Stimulated activated effector memory CD8-positive, alpha-beta T cell treated with anti-CD3 and anti-CD28 coated beads, Interleukin-12 subunit alpha, Interleukin-12 subunit beta, amount 100 ng/mL, for 72 hours (primary cell): ENCODE measurements at places on chromosomes 4 and X.

DNA sequence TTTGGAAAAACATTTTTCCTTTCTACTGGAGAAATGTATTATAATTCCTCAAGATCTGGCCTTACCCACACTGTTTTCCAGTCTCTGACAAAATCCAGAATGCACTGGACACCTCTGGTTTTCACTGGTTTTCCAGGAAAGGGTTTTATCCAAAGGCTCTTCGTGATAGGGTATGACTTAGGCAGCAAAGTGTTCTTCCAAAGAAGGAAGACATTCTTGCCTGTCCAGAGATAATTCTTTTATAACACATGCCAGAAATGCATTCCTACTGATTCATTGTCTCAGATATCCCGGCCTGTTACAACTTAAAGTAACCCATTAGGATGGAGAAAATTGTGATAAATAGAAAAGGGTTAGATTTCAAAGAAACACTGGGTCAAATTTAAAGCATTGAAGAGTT lies 2343.1 kb downstream of the PCDH7 start:
- DNase-seq, result no peak

DNA sequence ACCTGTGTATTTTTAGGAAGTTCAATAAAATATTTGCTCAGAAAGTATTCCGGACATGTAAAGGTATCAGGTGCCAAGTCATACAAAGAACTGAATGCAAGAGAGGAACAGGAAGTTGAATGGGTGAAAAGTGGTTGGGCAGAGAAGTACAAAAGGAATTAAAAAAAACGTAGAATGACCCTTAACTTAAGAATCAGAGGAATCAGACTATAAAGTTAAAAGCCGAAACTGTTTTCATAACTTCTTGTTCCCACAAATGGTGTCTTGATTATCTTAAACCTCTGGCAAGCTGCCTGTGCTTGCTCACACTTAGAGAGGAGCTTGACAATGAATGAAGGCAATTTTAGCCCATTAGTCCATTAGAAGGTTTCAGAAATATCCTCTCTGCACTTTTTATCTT lies 81.6 kb upstream of the HHIP start:
- no peak for DNase-seq

- no peak for DNase-seq
Observed at GRCh38 chrX:85243761-85244449, at the start of the genes SATL1 and ZNF711. SATL1 (minus strand) TSS chrX:85243779; CDS start chrX:85108968, 134,811 bp downstream. ZNF711 (plus strand) TSS chrX:85243991; CDS start chrX:85247573, 3,582 bp downstream.

DNA sequence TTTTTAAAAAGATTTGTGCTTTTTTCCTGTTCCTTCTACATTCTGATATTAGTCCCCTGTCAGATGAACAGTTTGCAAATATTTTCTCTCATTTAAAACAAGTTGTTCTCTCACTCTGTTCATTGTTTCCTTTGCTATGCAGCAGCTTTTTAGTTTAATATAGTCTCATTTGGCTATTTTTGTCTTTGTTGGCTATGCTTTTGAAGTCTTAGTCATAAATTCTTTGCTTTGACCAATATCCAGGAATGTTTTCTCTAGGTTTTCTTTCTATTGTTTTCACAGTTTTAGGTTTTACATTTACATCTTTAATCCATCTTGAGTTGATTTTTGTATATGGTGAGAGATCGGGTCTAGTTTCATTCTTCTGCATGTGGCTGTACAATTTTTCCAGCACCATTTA lies 136.8 kb downstream of the TET2 start:
- DNase-seq, result no peak

- DNase-seq, result no peak
Observed at GRCh38 chr4:166585491-166585890, 648.8 kb downstream of the SPOCK3 start.

DNA sequence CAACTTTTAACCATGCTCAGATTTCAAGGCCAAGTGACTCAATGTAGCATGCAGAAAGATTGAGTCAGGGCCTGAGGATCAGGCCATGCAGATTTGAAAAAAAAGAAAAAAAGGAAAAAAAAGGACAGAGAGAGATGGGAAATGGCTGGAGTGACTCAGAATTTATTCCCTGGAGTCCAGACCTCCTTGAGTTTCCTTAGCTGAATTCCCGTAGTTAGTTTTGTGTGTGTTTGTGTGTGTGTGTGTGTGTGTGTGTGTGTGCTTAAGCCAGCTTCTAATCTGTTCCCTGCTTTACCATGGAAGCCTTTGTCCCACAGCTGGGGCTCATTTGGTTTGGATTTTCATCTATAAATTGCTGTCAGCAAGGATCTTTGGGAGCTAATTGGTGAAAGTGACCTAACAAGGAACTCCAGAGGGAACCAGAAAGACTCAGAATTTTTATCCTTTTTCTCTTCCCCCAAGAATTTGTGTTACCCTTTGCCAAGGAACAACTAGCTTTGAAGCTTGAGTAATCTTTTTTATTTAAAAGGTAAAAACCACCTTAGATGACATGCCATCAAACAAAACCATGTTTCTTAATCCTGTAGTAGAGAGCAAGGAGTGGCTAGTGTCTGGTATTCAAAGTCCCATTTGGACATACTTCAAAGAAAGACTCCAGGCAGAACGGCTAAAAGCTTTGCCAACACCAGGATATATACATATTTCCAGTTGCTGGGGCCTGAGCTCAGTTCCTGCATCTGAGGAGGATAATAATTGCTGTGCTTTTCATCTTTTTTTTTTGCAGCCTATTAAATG lies 109.0 kb upstream of the DDIT4L start:
- DNase-seq, result no peak

- no peak for DNase-seq
Observed at GRCh38 chr4:41212616-41213203, 1.6 kb downstream of the APBB2 start.

DNA sequence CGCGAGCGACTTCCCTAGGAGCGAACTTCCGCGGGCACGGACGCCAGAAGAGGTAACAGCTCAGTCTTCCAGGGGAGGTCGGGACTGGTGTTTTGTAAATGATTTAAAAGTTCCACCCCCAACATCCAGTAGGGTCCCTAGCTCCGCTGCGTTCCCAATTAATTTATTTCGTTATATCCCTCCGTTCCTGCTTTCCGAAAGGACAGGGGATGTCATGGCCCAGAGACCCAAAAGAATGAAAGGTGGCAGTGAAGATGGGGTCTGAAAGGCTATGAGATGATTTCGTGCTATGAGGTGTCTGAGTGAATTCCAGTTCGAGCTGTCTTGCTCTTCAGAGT lies 373 bp upstream of the SMIM43 start:
- DNase-seq, result no peak

- no peak for DNase-seq
Observed at GRCh38 chr4:38056011-38056685, 96.0 kb downstream of the PTTG2 start.

DNA sequence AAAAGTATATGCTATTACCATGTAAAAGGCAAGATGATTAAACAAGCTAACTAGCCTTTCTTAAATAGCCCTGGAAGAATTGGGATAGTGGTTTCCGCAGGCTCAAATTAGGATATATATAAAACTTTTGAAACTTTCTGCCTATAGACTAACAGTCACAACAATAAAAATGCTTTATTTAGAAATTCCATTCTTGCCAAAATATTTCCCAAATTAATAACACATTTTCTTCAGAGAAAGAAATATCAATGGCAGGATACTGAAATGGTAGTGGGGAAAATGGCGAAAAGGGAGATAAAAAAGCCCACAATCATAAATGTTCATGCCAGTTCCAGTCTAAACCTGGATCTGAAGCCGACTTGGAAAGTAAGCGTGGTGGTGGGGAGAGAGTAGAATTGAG lies 56.0 kb downstream of the MAD2L1 start:
- DNase-seq, result no peak

- no peak for DNase-seq
Observed at GRCh38 chrX:3124031-3124430, 82.8 kb downstream of the ARSF start.

DNA sequence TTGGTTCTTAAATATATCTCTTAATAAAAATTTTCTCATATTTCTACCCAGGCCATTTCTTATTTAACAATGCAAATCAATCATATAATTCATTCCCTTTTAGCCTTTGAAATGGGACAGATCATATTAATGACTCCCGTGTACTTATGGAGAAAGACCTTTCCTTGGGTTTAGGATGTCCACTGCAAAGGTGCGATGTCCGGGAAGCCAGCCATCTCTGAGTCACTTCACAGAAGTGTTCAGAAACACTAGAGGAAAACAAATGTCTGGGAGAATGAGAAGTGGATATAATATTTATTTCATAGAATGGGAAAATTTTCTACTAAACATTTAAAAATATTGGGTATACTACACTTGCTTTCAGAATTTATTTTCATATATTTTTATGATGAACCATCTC lies 15.3 kb downstream of the INTU start:
- DNase-seq, result no peak

GRCh38 chrX:110444996-110445395 lies 86.3 kb downstream of the RTL9 start:
- DNase-seq, result no peak

- no peak for DNase-seq
Observed at GRCh38 chr4:85062466-85062865, 96.0 kb upstream of the WDFY3 start.

- no peak for DNase-seq
Observed at GRCh38 chr4:95215991-95216605, 332.7 kb downstream of the UNC5C start.

GRCh38 chr4:96713271-96713850 lies 873.5 kb downstream of the PDHA2 start:
- no peak for DNase-seq

DNA sequence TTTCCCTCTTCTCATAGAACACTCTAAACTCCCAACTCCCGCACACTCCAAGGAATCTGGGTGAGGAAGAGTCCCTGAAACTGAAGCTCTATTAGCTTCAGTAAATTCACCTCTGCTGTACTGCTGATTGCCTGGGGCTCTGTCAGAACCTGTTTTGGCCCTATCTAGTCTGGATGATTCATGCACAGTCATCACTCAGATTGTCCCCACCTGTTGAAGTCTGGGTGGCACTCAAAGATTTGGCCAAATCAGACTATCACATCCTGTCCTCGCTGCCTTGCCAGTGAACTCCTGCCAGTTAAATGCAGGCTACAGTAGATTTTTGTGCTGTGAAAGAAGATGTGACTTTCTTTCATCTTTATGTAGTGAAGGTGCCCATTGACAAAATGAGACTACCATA lies 63.5 kb upstream of the EMCN start:
- DNase-seq, result no peak

GRCh38 chr4:123555807-123556273 lies 159.2 kb downstream of the SPRY1 start:
- no peak for DNase-seq

GRCh38 chr4:34196375-34196774 lies 2047.9 kb downstream of the ARAP2 start:
- no peak for DNase-seq

- no peak for DNase-seq
Observed at GRCh38 chr4:152106781-152107321, 346.0 kb upstream of the GATB start.

- no peak for DNase-seq
Observed at GRCh38 chr4:164621886-164622521, 131.9 kb upstream of the SMIM31 start.

DNA sequence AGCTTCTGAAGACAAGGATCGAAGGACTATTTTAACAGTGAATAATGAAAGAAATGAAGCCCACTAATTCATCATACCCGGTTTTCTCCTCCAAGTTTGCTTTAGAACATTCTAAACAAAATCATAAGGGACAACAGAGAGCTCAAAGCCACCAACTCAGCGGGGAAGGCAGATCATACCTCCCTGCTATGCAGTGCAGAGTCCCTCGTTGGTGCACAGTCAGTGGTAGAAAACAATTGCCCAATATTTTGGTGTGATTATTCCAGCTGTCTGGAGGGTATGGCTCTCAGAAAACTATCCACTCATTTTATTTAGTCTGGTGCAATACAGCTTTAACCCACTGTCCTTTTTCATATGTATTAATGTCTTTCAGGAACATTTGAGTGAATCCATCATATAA lies 59.3 kb upstream of the HPSE start:
- no peak for DNase-seq

DNA sequence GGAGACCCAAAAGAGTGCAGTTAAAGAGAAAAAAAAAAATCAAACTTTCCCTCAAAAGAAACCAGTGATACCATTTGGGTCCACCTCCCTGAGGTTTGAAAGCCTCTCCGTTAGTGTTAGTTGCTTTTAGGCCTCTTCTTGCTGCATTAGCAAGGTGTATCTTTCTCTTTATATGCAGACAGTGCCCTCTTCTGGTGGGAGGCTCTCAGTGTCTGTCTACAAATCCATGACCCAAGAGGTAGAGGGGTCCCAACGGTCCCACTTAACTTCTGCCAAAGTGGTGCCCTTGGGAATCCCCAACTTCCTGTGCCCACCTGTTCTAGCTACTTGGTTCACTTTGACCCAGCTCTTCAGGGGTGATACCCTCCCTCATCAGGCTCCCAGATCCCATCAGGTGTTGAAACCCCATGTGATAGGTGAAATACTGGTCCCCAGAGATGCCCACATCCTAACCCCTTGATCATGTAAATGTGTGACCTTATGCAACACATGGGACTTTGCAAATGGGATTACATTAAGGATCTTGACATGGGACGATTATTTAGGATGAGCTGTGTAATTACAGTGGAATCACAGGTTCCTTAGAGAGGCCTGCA lies 63.7 kb upstream of the CD99 start:
- DNase-seq, result peak; percentile 80

DNA sequence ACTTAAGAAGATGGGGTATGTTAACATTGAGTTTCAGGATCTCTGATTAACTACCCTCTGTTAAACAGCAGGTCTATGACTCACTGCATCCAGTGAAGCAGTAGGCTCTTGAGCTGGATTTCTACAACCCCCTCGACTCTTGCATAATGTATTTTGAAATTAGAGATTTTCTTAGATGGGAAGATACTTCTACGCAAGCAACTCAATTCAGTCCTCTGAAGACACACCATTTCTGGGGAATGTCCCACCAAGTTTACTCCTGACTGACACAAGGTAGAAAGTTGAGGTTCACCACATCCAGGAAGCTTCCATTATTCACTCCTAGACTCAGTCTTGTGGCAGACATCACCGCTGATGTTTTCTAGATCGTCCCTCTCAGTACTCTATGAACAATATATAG lies 12.9 kb downstream of the PALLD start:
- DNase-seq, result peak; percentile 55

GRCh38 chr4:123616951-123617461 lies 220.4 kb downstream of the SPRY1 start:
- DNase-seq, result no peak

- DNase-seq, result no peak
Observed at GRCh38 chrX:9835585-9836210, 49.5 kb downstream of the SHROOM2 start.

DNA sequence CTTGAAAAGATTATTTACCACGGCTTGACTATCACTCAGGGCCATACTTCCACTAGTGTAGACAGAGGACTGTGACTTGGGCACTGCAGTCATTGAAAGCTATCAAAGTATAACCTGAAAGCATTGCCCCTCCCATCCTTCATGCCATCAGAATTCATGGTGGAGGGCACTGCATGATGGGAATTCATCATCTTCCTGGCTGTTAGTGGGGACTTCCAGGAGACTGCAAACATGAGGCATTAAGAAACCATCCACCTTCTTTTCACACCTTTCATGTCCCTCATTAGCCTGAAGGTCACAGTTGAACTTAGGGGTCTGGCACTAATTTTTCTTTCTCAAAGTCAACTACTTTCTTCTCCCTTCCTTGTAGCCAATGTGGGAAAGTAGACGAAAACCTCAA lies 25.8 kb downstream of the VSIG4 start:
- no peak for DNase-seq
